ENCODE measurements at places on chromosomes 11 and 22.

- no peak for DNase-seq
These were observed 907 bp downstream of the SLC15A3 start for GRCh38 chr11:60950933-60951605.

DNA sequence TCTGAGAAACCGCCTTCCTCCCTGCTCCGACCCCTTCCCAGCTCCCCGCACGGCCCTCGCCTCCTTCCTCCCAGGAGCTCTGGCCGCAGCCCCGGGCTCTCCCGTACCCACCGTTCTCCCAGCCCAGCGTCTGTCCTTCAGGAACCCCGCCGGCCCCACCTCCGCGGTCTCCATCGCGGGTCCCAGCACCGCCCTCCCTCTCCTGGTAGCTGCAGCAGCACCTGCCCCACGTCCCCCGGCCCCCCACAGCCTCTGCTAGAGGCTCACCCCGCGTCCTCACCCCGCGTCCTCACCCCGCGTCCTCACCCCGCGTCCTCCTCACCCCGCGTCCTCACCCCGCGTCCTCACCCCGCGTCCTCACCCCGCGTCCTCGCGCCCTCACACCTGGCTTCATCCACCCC lies 85.9 kb downstream of the WNT7B start:
- DNase-seq, result no peak

- DNase-seq, result no peak
These were observed 28.9 kb downstream of the MCHR1 start for GRCh38 chr22:40708177-40708576.

GRCh38 chr11:102142333-102142732 lies 32.1 kb downstream of the YAP1 start:
- DNase-seq, result no peak

- peak; percentile 21 for DNase-seq
These were observed 4.9 kb downstream of the HSD17B12 start for GRCh38 chr11:43685440-43685839.

- no peak for DNase-seq
These were observed 177.8 kb upstream of the NARS2 start for GRCh38 chr11:78752494-78752893.

DNA sequence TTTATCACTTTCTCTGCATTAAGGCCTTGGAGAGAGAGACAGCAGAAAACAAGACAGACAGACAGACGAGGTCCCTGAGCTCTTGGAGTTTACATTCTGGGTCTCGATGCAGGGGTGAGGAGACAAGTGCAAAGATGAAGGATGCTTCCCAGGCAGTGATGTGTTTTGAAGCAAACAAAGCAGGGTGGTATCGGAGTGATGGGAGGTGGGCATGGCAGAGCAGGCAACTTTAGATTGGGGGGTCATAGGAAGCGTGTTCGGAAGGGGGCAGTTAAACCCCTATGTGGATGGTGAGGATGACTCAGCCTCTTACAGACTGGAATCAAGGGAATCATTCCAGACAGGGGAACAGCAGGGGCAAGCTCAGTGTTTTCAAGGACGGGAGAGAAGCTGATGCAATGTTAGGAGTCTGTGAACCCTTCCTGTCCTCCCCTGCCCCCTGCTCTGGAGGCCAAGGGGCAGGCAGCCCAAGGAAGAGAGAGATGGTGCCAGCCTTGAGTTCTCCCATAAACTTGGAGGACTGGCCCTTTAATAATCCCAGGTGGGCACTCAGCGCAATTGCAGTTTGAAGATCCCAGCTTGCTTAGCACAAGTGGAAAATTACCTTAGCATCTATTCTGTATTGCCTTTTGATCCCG lies 180.2 kb downstream of the CHST1 start:
- no peak for DNase-seq

DNA sequence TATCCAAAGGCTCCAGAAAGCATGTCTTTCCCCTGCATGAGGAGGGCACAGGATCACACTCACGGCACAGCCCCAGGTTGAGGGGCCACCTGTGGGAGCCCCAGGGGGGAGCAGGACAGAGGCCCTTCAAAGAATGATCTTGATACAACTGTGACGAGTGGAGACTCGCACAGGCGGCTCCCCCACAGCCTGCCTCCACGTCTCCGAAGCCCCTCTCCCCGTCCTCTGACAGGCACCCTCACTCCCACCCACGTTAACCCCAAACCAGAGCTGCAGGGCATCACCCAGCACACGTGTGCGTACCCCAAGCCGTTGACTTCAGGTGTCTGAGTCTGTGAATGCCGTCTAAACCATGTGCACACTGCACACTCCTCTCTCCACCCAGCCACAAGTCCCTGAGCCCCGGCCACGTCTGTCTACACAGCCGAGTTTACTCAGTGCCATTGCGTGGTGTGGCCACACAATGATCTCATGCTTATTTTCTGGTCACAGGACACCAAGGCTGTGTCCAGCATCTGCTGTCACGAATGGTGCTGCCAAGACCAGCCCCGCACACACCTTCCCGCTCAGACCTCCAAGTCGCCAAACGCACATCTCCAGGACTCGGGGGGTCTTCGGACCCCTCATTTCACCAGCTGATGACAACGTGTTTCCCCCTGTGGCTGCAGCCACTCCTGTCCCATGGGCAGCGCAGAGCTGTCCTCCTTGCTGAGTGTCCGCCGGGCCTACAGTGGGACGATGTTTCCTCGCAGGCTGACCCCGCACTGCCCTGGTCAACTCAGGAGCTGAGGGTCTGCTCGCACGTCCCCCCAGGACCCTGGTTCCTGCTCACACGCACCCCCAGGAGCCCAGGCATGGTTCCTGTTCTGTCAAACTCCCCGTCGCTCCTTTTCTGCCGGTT lies 251.2 kb downstream of the BRD1 start:
- no peak for DNase-seq

Data from foreskin melanocyte (primary cell).